ENCODE measurements at places on chromosomes 3 and 15.

DNA sequence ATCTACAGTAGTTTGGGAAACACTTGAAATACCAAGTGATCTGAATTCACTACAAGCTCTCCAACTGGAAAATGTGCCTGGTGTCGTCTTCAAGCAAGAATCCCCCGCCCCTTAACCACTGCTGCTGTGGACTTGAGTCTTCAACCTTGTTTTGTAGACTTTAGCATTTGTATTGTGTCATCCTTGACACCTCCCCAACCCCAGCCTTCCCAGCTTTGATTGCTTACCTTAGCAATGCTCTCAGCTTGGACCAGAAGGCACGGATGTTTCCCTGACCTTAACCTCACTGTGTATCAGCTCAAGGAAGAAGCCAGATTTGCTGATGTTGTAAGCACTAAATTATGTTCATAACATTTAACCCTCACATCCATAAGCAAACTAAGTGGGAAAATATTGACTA, 146.4 kb downstream of the IGF1R start:
- no peak for DNase-seq

DNA sequence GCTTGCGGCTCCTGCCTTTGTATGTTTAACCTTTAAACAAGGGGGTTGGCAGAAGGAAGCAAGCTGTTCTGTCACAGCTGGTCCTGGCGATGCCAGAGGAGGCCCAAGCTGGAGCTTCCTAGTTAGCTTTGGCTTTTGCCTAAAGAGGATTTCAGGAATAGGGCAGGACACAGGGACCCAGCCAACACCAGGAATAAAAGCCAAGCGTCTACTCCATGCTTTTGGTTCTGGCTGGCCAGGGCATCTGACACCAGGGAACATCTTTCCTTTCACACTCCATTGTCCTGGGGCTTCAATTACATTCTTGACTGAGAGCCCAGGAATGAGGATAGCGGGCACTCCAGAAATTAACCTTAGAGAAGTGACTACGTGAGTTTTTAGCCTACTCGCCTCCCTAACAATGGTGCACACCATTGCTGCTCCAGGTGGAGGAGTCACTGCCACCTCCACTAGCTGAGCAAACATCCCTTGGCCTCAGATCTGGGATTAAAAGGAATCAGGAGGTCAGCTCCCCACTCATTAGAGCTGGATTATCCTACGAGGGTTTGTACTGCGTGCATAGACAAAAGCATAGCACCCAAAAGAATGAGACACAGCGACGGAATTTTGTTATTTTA, 38.2 kb downstream of the TPM1 start:
- DNase-seq: no peak

GRCh38 chr3:71917545-71917944, 132.6 kb upstream of the PROK2 start:
- no peak for DNase-seq

DNA sequence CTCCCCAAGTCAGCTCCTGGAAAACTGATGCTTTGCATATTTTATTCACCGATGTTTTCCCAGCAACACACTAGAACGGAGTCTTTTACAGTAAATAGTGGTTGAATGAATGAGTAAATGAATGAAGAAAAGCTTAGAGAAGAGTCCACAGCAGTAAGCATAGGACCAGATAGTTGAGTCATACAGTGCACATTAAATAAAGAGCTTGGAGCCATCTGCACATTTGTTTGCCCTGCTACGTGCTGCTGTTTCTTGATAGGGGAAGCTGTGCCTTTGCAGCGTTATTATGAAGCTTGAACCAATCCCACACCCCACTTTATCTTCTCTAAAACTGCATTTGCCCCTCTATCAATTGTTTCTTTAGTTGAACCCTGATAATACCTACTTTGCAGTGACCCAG, 1.2 kb downstream of the FAM98B start:
- no peak for DNase-seq

DNA sequence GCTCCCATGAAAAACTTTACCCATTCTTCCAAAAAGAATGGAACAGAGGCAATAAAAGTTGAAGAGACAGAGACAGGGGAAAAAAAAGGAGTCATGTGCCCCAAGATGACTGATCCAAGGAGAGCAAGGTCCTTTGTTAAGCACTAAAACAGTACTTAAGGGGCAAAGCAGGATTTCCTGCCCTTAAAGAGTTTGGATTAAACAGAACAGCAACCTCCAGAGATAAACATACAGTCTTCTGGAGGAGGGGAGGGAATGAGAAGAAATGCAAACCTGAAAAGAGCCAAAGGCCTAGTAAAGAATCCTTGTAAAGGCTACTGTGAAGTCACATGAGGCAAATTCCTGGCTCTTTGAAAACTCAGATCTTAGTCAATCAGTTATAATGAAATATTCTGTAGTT, 38.2 kb downstream of the SHQ1 start:
- DNase-seq: no peak

GRCh38 chr3:172688588-172688987, 22.3 kb downstream of the NCEH1 start:
- DNase-seq: no peak

- no peak for DNase-seq
Observed at GRCh38 chr3:47850564-47851410, 47.8 kb downstream of the DHX30 start.

GRCh38 chr3:109994853-109995252, 657.5 kb upstream of the DPPA4 start:
- DNase-seq: no peak

DNA sequence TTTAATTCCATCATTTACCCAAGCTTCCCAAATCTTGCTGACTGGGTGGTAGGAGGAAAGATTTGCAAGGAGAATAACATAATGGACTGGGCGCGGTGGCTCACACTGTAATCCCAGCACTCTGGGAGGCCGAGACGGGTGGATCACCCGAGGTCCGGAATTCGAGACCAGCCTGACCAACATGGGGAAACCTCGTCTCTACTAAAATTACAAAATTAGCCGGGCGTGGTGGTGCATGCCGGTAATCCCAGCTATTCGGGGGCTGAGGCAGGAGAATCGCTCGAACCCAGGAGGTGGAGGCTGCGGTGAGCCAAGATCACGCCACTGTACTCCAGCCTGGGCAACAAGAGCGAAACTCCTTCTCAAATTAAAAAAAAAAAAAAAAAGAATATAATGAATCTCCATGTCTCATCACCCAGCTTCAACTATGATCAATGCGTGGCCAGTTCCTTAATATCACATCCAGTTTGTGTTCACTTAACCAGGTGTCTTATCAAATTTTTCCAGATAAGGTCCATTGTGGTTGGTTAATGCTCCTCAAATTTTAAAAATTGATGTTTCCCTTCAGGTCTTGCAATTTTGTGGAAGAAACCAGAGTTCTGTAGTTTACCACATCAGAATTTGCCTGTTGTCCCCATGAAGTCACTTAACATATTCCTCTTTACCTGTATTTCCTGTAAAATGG, 1.3 kb upstream of the ABCF3 start:
- no peak for DNase-seq

- DNase-seq: no peak
Observed at GRCh38 chr3:55486101-55486856, 827 bp downstream of the WNT5A start.

- DNase-seq: no peak
Observed at GRCh38 chr3:105834768-105835167, 34.0 kb downstream of the CBLB start.

GRCh38 chr3:105944276-105944675, 75.5 kb upstream of the CBLB start:
- DNase-seq: no peak

DNA sequence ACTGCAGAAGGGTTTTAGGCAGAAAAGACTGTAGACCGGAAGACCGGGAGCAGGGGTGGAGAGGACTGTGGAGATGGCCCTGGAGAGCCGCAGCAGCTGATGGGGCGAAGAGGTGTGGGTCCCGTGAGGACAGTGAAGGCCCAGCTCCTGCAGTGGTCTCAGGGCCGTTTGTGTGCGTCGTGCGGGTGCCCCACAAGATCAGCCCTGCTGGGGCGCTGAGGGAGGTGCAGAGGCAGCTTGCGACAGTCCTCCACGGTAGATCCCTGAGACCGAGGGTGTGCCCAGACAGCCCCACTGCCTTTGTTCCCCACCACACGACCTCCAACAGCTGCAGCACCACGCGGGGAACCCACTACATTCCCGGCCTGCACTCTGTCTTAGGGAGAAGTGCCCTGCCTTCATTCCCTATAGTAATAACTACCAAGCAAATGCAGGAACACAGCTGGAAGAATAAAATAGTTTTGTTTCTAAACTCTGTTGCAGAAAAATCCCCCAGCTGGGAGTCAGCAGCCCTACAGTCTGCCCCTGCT, 19.0 kb upstream of the CRABP1 start:
- no peak for DNase-seq

DNA sequence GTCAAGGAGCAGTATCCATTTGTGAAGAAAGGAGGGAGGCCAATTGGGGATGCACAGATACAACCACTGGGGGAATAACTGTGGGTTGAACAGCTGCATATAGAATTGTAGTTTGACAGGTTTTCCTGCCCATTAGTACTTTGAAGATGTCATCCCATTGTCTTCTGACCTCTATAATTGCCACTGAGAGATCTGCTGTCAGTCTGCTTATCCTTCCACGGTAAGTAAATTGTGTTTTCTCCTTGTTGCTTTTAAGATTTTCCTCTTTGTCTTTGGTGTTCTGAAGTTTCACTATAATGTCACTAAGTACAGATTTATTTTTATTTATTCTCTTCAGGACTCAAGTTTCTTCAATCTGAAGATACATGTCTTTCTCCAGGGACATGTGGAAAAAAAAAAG, 56.6 kb downstream of the MOBP start:
- no peak for DNase-seq

DNA sequence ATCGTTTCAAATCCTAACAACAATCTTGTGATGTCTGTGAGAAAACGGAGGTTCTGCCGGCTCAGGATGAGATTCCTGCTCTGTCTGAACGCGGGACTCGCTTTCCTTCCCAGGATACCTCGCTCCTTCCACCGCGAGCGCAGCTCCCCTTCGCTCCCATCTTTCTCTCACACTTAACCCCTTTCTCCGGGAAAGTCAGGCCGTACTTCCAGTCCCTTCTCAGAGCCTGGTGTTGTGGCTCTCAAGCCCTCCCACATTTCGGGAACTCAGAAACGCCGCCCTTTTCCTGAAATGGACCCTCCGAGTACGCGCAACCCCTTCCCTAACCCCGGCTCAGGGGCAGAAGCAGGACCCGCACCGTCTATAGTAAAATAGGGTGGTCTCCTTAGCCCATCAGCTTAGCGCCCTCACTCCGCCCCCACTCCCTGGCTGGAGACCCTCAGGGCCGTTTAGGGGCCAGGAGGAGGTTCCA, 378 bp upstream of the FEM1B start:
- peak; percentile 57 for DNase-seq

DNA sequence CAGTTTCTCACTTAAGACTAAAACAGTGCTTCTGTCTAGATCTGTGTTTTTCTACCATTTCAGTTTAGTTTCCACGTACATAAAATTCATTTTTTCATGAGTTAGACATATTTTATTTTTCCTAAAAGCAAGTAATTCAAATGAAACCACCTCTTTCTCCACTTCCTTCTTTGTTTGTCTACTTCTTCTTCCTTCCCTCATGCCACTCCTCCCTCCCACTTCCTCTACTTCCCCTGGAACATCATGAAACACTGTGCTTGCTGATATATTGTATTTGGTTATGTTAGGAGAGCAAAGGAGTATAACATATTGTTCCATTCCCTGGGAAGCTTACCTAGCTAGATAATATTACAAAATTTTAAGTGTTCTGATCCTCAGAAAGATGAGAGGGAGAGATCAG, 36.7 kb upstream of the GOLGA8B start:
- DNase-seq: no peak

DNA sequence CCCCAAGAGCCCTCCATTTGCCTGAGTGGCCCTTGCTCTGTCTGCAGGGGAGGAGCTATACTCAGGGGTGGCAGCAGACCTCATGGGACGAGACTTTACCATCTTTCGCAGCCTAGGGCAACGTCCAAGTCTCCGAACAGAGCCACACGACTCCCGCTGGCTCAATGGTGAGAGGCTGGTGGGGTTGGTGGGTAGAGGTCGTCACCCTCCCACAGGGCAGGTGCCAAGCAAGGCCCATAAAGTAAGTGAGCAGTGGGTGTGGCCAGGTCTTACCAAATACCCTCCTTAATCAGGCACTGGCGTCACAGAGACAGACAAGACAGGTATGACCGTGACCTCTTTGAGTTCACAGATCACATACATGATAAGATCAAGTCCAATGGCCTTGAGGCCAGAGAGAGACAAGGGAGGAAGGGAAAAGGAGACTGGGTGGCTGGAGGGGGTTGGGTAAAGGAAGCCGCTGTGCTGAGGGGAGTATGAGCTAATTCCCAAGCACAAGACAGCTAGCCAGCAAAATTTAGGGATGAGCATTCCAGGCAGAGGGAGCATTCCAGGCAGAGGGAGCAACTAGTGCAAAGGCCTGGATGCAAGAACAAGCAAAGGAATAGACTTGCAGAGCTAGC, 2.5 kb downstream of the SEMA3B start:
- no peak for DNase-seq

- DNase-seq: peak; percentile 92
Observed at GRCh38 chr3:147418808-147419701, 9.9 kb downstream of the ZIC1 start.

DNA sequence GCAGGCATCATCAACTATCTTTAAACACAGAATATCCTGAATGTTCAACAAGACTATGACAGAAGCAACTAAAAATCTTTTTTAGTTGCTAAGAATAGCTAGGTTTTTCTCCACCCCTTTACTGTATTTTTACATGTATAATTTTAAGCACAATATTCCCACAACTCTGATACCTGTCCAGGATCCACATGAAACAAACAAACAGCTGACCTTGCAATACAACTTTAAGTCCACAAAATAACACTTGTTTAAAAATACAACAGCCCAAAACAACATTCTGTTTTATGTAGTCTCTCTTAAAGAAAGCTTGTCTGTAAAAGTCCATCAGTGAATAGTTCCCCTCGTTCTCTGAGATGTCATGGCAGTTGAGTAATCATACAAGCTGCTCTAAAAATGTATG, 41.1 kb downstream of the IFT57 start:
- no peak for DNase-seq

- DNase-seq: no peak
Observed at GRCh38 chr3:51963951-51964451, 3.3 kb downstream of the PCBP4 start.

DNA sequence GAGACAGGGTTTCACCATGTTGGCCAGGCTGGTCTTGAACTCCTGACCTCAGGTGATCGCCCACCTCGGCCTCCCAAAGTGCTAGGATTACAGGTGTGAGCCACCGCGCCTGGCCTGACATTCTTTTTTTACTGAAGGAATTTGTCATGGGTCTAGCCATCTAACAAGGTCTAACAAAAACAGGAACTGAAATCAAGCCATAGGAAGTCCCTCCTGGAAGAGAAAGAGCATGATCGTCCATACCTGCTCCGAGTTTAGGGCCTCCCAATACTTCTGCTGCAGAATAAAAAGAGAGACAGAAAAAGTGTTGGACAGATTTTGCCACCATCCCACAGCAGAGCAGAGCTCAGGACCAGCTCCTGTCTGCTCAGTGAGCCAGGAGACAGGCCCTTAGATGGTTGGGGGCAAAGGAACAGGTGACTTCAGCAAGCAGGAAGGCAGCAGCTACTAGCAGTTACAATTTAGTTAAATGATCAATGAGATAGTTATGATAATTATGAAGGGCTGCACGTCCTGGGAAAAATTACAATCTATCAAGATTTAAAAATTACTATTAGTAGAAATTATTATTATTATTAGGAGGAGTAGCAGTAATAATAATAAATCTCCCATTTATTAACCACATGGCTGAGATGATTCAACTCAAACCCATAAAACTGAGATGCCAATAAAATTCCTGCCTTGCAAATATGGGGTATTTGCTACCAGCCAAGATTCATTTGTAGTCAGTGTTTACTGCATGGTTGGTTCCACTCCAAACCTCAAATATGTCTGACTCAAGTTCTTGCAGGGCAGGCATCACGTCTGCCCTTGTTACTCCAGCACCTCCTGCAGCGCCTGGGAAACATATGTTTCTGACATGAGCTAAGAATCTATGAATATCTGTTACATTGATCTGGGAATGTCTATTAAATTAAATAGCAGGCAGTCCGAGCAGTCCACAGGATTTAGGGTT, 40.1 kb downstream of the TMEM44 start:
- DNase-seq: no peak

Measured in cerebellar nuclear complex (tissue), 1 donor.